NCI-H524 treated with DMSO at 0.1 percent for 48 hours (cell line): ENCODE measurements at places on chromosomes 16 and 17.

- no peak for DNase-seq
These were observed 147.9 kb downstream of the HS3ST3B1 start for GRCh38 chr17:14448818-14449217.

- DNase-seq, result no peak
These were observed 210.3 kb downstream of the NTN1 start for GRCh38 chr17:9231449-9232154.

DNA sequence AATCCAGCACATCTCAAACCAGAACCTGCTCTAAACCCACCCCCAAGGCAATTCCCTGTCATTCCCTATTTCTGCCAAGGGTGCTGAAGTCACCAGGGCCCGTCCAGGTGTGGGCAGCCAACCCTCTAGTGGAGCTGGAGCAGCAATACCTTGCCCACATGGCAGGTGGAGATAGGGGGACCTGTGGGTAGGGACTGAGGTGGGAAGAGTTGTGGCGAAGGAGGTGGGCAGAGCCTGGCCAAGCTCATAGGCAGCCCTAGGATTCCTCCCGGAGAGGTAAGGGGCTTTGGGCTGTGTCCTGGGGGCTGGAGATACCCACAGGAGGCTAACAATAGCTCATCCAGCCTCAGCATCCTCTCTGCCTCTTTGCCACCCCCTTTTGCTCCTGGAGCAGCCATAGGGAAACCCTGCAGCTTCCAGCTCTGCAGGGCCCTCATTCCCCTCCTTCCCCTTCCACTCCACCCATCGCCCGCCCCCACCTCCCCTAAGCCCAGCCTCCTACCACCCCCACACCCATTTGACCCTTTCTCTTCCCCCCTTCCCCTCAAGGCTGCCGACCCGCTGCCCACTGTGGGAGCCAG, 30.4 kb upstream of the CRHR1 start:
- DNase-seq, result no peak

DNA sequence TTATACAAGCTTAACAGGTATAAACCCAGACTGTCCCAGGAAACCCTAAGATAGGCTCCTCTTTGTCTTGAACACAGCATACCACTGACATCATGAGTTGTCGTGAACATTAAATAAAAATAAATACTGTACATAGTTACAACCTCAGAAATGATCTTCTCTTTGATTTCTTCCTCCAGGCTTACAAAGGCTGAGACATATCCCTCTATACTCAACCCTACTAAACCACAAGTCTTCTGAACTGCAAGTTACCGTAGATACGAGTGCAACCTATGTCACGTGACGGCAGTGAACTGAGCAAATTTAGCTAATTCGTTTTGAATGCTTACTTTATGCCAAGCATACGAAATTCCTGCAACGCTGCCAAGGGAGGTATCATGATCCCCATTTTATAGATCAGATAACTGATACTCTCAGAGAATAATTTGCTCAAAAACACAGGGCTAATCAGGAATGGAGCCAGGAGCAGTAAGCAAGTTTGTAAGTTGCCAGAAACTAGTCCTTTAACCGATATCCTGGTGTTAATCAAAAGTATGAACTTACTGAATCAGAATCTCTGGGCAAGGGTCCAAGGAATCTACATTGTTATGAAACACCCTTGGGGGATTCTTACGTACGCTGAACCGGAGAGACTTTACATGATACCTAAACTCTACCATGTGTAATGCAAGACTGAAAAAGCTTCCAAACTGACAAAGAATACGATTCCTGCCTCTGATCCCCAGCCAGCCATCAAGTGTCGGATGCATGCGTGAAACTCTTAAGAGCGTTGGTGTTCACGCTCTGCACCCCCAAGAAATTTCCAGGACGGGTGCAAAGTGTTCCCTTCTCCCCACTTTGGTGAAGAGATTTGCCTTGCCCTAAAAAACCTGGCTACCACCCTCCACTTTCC, 106.2 kb downstream of the XYLT1 start:
- DNase-seq, result no peak

DNA sequence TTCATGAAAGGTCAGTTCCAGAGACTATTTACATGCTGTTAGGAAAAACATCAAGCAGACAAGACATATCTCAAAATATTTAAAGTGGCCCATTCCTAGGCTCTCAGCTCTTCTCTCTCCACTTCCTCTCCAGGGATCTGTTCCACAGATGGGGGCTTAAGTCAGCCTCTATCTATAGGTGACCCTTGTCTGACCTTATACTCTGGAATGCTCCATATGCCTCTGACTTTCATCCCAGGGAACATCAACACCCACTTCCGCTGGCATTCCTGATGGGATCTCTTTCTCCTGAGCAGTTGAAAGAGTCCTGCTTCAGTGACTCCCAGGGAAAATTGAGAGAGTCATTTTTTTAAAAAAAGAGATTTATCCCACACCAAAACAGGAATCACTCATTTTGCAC, 11.5 kb upstream of the WIPI1 start:
- DNase-seq, result peak; percentile 42

- no peak for DNase-seq
These were observed 267.1 kb upstream of the TBX2 start for GRCh38 chr17:61132524-61132923.

DNA sequence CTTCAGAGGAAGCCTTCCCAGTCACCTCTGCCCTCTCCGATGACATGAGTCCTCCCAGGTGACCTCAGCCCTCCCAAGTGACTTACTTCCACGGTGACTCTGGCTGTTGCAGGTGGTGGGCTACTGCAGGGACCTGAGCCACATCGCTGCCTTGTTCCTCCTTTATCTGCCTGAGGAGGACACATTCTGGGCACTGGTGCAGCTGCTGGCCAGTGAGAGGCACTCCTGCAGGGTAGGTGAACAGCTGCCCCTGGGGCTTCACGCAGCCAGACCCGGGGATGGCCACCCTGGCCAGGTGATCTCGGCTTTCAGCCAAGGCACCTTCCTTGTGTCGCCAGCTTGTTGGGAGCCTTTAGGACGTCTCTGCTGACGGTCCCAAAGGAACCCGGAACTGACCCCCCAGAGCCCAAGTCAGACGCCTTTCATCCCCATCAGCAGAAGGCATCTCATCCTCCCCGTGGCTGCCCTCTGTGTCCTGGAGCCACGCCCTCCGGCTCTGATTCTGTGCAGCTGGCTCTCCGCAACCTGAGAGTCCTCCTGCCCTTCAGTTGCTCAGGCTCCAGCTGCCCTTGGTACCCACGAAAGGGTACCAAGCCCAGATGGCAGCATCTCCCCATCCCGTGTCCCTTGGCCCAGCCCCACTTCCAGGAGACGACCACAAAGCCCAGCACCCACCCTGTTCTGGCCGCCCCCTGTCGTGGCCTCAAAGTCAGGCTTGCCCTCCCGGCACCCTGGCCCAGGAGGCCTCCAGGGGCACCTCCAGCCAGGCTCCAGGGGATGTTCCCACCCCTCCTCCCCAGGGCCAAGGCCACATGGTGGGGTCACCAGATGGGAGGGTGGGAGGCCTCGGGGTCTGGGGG, 81.7 kb downstream of the GOSR1 start:
- DNase-seq, result no peak

GRCh38 chr17:17382065-17382459, 78.9 kb downstream of the NT5M start:
- DNase-seq, result no peak

GRCh38 chr17:12459736-12460135, 206.0 kb upstream of the MYOCD start:
- no peak for DNase-seq

DNA sequence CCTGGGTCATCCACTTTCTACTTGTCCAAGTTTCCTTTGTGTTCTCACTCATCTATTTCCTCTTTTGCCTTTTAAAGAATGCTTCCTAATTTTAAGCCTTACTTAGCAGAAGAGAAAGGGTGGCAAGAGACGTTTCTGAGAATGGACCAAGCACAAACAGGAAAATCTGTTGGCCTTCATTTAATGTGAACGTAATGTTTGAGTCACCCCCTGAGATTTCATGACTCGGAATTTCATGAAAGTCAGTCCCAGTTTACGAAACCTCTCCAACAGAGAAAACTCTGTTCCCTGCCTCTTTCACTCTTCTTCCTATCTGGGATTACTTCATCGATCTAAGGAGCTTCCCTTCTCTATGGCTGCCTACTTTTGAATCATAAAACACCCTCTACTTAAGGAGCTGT, at the start of gene CD300E:
Gene CD300E (minus strand): TSS at position 46 of the 401 bp plus-strand sequence. CDS start 117 bp downstream, outside the sequence.
- no peak for DNase-seq

DNA sequence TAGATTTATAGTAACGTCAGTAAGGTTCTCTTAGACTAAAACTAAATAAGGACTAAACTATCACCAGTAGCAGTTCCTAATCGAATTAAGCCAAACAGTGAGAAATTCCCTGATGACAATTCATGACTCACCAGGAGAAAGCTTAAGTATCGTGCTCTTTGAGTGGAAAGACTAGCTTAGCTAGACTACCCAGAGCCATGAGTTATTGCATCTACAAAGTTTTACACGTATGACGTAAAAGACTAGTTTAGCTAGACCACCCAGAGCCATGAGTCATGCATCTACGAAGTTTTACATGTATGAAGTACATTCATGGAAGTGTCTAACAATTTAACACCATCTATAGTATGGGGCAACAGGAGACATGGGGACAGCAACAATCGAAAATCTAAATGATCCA, 36.6 kb downstream of the UBE2G1 start:
- DNase-seq, result no peak

DNA sequence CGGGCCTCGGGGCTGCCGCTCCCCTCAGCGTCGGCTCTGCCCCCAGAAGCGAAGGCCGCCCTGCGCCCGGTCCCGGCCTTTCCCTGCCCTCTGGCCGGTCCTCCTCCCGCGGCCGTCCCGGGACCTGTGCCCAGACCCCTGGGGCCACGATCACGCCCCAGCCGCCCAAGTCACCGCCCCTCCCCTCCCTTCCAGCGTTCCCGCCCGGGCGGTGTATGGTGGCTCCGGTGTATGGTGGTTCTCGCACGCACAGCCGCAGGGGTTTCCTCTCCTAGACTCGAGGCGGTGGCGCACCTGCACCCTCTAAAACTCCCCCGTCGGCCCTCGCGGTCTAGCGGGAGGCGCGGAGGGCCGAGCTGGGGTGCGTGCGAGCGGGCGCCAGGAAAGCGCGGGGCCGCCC, 10.0 kb downstream of the TIGD7 start:
- no peak for DNase-seq

- no peak for DNase-seq
These were observed 1.2 kb downstream of the MMP2 start for GRCh38 chr16:55480228-55480655.

DNA sequence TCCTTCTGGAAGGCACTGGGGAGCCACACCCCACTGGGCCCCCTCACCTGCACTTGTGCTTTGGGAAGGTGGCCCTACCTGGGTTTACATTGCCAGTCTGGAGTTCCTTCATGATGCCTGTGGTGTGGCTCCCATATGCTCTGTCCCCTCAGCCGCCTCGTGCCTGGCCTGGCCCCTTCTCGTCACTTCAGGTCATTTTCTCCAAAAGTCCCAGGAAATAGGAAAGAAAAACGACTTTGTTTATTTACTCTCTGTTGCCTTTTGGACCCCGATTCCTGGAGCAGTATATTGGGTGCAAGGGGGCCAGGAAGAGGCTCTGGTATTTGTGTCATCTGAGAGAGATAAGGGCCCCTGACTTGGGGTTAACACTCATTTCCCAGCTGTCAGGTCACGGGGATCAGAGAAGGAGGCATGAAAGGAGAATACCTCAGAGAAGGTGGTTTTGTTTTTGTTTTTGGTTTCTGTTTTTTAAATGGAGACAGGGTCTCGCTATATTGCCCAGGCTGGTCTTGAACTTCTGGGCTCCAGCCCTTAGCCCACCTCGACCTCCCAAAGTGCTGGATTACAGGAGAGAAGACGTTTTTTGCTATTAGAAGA, 4.7 kb downstream of the SOCS3 start:
- no peak for DNase-seq

GRCh38 chr16:71258372-71258771, 27.9 kb upstream of the HYDIN start:
- DNase-seq, result peak; percentile 16

- DNase-seq, result no peak
These were observed at the start of gene CD79B for GRCh38 chr17:63931981-63932561. CD79B (minus strand) TSS chr17:63932331; CDS start chr17:63932261, 70 bp downstream.

DNA sequence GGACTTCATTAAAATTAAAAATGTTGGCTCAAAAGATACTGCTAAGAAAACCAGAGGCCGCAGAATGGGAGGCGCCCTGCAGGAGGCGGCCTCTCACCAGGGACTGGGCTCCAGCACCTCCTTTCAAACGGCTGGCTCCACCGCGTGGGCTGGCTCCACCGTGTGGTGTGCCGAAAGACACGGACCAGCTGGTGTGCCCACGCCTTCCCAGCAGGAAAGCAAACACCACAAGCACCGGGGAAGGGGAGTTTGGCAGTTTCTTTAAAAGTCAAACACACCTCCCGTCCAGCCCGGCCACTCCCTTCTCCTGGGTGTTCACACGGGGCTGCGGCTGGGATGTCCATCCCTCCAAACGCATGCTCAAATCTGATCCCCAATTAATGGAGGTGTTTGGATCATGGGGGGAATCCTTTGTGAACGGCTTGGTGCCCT, 13.9 kb downstream of the HAGH start:
- peak; percentile 33 for DNase-seq

DNA sequence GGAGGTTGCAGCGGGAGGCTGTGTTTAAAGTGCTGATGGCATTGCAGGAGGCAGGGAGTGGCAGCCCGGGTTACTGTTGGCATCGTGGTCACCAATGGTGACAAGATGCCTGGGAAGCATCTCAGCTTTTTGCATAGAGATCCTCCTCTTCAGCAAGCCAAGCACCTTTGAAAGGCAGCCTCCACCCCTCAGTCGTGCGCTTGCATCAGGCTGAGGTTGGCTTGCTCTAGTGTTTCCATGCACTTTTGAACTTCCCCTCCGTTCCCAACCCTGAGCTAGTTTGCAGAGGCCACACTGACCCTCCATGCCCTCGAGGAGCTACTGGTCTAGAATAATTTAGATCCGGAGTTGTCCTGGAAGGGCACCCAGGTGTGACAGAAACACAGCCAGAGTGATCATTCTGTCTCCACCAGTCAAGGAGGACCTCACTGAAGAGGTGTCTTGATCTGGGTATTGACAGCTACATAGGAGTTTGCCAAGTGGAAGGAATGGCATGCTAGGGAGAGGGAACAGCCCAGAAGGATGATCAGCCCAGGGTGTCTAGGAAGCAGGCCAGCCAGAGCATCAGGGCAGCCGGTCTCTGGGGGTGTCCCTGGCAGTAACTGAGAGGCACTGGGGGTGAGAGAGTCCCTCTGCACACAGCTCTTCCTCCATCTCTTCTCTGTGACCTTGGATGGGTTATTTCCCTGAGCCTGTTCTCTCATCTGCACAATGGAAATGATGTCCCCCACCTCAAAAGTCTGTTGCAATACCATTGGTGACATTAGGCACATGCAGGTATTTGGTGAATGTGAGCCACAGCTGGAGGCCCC, 7.7 kb downstream of the BEAN1 start:
- no peak for DNase-seq

- DNase-seq, result peak; percentile 50
These were observed 5.5 kb downstream of the SLC13A2 start for GRCh38 chr17:28478712-28479615.

GRCh38 chr17:71430281-71430680, 690.5 kb upstream of the SOX9 start:
- no peak for DNase-seq

DNA sequence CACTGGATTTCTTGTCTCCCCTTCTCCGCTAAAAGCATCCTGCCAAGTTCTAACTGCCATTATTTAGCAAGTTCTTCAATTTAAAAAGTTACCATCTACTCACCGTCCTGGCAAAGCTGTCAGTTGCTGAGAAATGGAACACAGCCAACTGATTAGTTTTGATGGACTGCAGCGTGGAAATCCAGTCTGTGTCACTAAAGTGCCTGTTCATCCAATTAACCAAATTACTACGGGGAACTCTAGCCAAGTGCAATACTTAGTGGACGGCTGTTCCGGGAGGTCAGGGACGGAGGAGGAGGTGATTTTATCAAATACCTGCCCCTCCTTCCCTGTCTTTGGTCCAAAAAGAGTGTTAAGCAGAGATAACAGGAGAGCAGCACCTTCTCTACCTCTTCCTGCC, 260.7 kb downstream of the MAF start:
- peak; percentile 18 for DNase-seq
